ENCODE measurements at places on chromosomes 5 and 9.

- DNase-seq, result no peak
These were observed 36.9 kb downstream of the G3BP1 start for GRCh38 chr5:151808451-151809169.

GRCh38 chr5:107917983-107918382 lies 247.2 kb upstream of the EFNA5 start:
- DNase-seq, result no peak

GRCh38 chr9:17750269-17750668 lies 171.4 kb downstream of the SH3GL2 start:
- no peak for DNase-seq

- DNase-seq, result no peak
These were observed 58.8 kb downstream of the SH3PXD2B start for GRCh38 chr5:172395483-172395882.

GRCh38 chr5:93058309-93058708 lies 522.7 kb downstream of the NR2F1-AS1 start:
- no peak for DNase-seq

- no peak for DNase-seq
These were observed 46.8 kb downstream of the MRPL36 start for GRCh38 chr5:1752881-1753280.

DNA sequence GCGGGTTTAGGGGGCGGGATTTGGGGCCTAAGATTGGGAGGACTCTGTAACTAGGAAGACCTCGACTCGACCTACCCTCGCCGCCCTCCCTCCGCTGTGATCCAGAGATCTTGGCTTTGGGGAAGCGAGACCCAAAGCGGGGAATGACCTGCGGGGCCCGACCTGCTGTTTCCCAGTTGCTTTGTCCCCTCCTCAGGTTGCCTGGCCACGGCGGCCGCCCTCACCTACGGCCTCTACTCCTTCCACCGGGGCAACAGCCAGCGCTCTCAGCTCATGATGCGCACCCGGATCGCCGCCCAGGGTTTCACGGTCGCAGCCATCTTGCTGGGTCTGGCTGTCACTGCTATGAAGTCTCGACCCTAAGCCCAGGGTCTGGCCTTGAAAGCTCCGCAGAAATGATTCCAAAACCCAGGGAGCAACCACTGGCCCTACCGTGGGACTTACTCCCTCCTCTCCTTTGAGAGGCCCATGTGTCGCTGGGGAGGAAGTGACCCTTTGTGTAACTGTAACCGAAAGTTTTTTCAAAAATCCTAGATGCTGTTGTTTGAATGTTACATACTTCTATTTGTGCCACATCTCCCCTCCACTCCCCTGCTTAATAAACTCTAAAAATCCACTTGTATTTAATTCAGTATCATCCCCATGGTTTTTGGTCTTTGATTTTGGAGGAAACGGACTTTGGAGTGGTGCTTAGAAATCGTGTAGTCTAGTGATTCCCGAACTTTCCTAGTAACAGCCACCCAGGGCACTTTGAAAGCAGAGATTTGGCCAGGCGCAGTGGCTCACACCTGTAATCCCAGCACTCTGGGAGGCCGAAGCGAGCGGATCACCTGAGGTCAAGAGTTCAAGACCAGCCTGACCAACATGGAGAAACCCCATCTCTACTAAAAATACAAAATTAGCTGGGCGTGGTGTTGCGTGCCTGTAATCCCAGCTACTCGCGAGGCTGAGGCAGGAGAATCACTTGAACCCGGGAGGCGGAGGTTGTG lies 878 bp downstream of the HIGD2A start:
- no peak for DNase-seq

GRCh38 chr5:176812269-176813259 lies 2.2 kb downstream of the UNC5A start:
- no peak for DNase-seq

- no peak for DNase-seq
These were observed 286.3 kb downstream of the FBXL7 start for GRCh38 chr5:15786326-15786725.

- DNase-seq, result no peak
These were observed 64.7 kb downstream of the GDA start for GRCh38 chr9:72213906-72214305.

DNA sequence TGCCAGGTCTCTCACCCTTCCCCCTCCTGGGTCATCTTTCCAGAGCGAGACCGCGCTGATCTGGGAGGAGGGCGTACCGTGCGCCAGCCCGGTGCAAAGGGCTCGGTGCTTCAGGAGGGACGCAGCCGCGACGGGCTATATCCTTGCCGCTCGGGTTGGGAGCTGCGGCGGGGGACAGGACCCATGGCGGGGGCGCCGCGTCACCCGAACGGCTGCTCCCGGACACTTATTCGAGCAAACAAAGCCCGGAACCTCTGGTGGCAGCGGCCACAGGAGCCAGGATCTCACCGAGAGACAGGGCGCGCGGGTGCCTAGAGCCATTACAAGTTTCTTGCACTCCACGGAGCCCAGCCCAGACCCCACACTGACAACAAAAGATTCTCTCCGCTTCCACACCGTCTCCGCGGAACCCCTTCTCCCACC lies 1.3 kb downstream of the SEMA6A start:
- DNase-seq, result no peak

- no peak for DNase-seq
These were observed 2.0 kb downstream of the C7 start for GRCh38 chr5:40911266-40911665.
